Suppressor macrophage treated with lipopolysaccharide for 1 hour (primary cell): ENCODE measurements at places on chromosomes 6 and 20.

DNA sequence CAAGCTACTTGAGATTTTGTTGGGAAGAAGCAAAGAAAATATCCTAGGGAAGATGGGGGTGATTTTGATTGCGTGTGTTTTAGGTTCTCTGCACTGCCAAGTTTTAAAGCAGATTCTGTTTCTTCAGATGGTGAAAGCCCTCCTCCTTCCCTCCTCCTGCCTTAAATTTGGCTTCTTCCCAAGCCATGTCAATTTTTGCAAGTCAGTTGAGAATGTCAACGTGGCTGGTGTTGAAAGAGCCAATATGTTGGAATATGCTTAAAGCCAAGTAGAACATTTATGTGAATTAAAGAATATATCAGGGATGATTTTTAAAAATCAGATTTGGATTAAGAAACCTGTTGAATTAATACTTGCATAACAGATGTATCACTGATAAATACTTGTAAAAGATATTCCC, 270.8 kb downstream of the ARID1B start:
- no peak for DNase-seq

DNA sequence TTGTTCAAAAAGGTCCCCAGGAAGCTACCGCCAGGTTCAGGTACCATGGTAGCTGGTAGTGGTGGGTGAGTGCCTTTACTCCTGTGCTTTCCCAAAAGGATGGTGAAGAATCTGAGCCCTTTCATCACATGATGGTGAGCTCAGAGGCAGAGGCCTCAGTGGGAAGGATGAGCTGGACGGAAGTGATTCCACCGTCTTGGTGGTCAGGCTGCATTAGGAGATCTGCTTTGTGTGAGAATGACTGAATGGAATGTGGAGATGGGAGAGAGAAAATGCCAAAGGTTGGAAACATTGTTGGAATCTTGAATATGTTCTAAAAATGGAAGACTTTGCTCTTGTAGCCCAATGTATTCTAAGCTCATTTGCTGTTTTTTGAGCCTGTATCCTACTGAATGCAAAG, 108.1 kb upstream of the SCP2D1 start:
- no peak for DNase-seq

GRCh38 chr6:107866606-107867301, 42.6 kb upstream of the SCML4 start:
- peak; percentile 55 for DNase-seq

DNA sequence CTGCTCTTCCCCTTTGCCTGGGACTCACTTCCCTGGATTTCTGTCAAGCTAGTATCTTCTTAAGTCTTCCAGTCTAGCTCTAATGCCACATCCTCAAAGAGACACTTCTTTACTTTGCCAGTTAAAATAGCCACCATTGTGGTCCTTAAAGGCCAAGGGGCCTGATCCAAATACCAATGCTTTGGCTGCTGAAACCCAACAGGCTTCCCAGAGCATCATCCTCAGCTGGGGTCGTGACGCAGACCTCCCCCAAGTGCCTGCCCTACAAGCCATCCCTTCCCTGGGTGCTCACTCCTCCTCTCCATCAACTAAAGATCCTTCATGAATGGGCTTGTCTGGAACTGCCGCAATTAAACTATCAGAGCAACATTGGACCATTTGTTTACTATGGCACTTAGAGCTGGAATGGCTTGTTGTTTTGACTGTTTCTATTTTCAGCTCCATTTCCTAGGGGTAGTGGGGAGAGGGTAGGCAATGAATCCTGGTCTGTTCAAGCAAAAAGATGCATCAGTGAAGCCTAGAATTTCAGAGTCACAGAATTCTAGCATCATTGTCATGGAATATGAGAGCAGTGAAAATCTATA, 79.6 kb upstream of the SIRPA start:
- no peak for DNase-seq

GRCh38 chr6:167820681-167821080, 6.0 kb upstream of the AFDN start:
- no peak for DNase-seq

DNA sequence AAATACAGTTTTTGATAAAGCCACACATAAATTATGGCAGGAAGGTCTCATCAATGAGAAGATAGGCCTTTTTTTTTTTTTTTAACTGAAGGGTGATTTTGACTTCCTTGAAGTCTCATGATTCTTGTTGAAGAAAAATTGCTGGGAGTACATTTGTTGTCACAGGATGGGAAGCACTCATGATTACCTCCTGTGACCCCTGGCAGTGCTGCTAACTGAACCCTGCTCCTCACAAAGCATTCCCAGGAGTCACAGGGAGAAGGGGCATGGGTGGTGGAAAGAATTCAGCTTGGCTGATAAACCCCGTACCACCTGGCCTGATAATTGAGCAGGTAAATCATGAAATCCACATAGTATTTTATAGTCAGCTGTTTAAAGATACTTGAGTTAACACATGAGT, 86.9 kb downstream of the CD109 start:
- no peak for DNase-seq

DNA sequence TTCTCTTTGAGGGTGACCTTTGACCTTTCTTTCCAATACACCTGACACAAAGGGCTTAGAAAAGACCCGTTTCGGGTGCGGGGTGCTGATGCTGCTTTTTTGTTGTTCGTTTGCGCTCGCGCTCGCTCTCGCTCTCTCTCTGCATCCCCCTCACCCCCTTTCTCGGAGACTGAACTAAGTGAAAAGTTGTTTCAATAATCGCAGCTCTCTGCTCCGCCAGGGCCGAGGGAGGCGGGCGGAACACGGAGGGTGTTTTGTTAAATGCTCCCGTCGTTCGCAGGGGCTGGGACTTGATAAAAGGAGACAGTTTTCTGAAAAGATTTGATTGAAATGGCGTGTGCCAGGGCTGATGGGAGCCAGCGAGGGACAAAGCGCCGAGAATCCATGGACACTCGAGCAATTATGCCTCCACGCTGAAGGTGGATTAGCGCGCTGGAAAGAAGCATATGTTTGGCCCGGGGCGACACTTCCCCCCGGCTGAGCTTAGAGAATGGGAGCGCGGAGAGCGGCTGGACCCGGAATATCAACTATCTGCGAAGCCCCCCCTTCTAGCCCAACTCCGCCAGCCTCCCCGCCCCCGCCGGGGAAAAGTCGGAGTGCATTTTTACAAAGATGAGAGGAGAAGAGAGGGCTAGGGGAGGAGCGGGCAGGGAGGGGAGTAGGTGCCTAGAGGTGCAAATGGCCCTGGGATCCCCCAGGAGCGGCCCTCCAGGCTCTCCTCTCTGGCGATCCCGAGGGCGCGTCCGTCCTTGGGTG, 25.0 kb downstream of the TFAP2A start:
- no peak for DNase-seq

GRCh38 chr6:129835691-129836090, 25.4 kb downstream of the TMEM244 start:
- DNase-seq = no peak

DNA sequence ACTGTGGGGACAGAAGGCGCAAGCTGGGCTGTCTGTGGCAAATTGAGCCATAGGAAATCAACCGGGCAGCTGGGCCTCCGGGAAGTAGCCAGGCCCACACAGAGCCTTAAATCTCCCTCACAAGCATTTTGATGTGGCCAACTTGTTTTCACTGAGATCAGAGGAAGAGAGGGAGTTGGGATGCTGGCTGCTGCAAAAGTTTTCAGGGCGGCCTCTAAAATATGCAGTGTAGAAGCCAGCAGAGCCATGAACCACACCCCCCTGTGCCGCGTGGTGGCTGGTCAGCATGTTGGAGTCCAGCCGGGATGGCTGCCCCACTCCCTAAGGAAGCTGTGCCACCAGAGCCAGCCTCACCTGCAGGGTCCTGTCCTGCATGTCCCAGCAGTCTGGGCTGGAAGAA, 167.4 kb downstream of the CDC5L start:
- DNase-seq = no peak

- no peak for DNase-seq
Observed at GRCh38 chr6:168959696-168960095, 293.9 kb downstream of the THBS2 start.

DNA sequence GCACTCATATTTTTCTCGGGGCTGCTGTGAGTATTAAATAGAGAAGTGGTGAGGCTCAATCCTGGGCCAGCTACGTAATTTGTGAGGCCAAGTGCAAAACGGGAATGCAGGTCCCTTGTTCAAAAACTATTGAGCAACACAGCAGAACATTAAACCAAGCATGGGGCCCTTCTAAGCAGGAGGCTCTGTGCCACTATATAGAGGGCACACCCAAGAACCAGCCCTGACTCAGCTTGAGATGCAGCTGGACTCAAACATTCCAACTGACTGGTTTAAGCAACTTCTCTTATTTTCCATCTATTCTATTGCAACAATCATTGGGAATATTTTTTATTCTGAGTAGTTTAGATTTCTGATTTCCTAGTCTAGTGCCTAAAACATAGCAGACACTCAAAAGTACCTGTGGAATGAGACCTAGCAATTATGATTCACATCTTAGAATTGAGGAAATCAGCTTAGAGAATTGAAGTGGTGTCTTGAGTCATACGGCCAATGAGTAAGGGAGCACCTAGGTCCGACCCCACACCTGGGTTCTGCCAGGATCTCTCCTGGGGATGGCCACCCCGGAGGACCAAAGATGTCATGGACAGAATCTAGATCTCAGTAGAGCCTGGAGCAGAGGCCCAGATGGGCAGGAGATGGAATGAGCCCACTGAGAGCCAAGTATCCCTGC, 1.3 kb downstream of the SIRPB2 start:
- DNase-seq = peak; percentile 67

GRCh38 chr6:153101461-153101860, 29.6 kb downstream of the RGS17 start:
- DNase-seq = peak; percentile 53

GRCh38 chr6:90167514-90168379, 128.9 kb downstream of the BACH2 start:
- DNase-seq = no peak

- no peak for DNase-seq
Observed at GRCh38 chr20:2699775-2700413, 7.3 kb downstream of the EBF4 start.

GRCh38 chr6:170186006-170186935, 104.6 kb downstream of the DLL1 start:
- no peak for DNase-seq

GRCh38 chr6:99252421-99252820, 97.1 kb downstream of the FAXC start:
- DNase-seq = no peak

DNA sequence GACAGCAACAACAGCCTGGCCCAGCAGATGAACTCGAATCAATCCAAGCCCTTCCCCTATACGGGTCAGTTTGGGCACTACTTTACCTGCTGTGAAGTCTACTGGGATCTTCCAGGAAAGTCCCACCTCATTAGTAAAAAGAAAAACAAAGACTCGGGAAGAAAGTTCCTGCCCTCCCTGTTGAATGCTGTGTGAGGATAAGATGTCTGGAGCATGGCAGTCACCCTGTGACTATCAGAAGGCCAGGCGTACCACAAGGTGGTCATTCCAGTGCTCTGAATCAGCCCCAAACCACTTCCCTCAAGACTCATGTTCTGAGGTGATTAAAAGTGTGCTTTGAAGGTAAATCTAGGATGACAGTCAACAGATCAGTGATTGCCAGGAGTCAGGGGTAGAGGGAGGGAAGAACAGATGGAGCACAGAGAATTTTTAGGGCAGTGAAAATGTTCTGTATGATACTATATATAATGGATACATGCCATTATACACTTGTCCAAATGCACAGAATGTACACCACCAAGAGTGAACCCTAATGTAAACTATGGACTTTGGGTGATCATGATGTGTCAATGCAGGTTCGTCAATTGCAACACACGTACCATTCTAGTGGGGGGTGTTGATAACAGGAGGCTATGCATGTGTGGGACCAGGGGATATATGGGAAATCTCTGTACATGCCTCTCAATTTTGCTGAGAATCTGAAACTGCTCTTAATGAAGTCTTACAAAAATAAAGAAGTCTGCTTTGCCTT, 14.7 kb downstream of the FKBP1A start:
- no peak for DNase-seq

DNA sequence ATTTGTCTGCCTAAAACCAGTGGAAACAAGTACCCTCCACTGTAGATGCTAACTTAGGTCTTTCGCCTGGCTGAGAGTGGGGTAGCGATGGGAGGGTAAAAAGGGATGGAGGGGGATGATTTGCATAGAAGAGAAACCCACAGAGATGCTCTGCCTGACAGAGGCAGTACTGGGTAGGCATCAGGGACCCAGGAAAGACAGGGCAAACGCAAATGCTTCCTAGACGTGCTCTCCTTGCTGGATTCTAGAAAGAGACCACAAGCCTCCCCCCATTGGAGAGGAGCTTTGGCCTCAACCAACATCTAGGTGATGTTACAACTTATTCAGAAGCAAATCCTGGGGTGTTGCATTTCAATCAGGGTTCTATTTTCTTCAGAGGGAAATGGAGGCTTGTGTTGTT, 3.2 kb downstream of the OLIG3 start:
- DNase-seq = no peak

GRCh38 chr20:47345214-47345613, 11.3 kb downstream of the ZMYND8 start:
- DNase-seq = no peak

DNA sequence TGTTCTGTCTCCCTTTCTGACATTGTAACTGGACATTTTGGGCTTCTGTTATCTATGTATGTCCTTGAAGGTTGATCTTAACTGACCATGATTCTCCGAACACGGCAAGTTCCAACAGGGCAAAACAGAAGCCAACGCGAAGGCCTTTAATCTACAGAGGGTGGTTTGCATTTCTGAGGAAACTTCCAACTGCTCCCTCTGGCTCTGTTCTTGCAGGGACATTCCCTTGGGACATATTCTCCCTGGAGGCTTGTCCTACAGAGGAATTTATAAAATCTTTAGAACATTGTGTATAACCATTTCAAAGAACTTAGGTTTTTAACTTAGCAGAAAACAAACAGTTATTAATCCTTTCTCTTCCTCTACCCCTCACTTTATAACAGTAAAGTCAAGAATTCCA, 189.0 kb upstream of the CDYL start:
- DNase-seq = no peak

- no peak for DNase-seq
Observed at GRCh38 chr6:90227213-90227612, 69.4 kb downstream of the BACH2 start.

- DNase-seq = no peak
Observed at GRCh38 chr6:132087391-132087790, 136.2 kb upstream of the CCN2 start.

DNA sequence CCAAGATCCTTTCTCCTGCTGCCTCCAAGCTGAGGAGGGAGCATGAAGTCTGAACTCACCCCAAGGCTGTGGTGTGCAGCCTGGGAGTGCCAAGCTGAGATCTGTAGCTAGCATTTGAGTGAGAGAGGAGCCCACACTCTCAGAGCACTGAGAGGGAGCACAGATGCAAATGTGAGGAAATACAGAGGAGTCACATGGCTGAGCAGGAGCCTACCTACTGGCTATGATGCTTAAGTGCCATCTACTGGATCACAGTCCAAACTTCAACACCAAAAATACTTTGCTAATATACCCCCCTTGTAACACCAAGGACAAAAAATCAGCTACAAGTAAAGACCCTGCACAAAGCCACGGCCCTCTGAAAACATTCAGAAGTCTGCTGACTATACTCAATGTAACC, 94.4 kb upstream of the IMPG1 start:
- DNase-seq = no peak

GRCh38 chr6:37544530-37544929, 44.8 kb upstream of the CCDC167 start:
- no peak for DNase-seq

GRCh38 chr6:5871296-5871695, 135.4 kb downstream of the NRN1 start:
- no peak for DNase-seq

- no peak for DNase-seq
Observed at GRCh38 chr6:381742-382461, 9.7 kb upstream of the IRF4 start.

- no peak for DNase-seq
Observed at GRCh38 chr6:71080133-71080532, 123.3 kb upstream of the B3GAT2 start.

GRCh38 chr6:52307900-52308372, 23.4 kb upstream of the MCM3 start:
- DNase-seq = no peak
